Endodermal cell (in vitro differentiated cells): ENCODE measurements at places on chromosomes 3 and 15. TPM values are rescaled to one million over a fixed set of nuclear protein-coding genes. Genes with fewer than 3 reads are reported as not detected.

Gene SI
- not detected in 2 replicates for total RNA-seq

Gene SH3GL3
- total RNA-seq: 3.5 and 4.9 TPM in 2 replicates

Gene CHAC1
- total RNA-seq: 6.8 and 8.0 TPM in 2 replicates

Gene HDGFL3
- 107 to 130 TPM (median 123 TPM) in 3 replicates for total RNA-seq

Gene CCDC174
- total RNA-seq: 20.0 to 28.8 TPM (median 20.1 TPM) in 3 replicates

Gene WDR93
- total RNA-seq: 0.16 and 0.64 TPM in 2 replicates

Gene AP3B2
- 21.5 and 22.4 TPM in 2 replicates for total RNA-seq

Gene CHRNA3
- 2.5 and 3.7 TPM in 2 replicates for total RNA-seq

Gene PLSCR2
- total RNA-seq: 10.0 to 34.6 TPM (median 17.7 TPM) in 3 replicates

Gene PIERCE2
- total RNA-seq: 3.6 and 5.1 TPM in 2 replicates

Gene GADL1
- 0.11 TPM in 1 of 3 replicates, not detected in the others for total RNA-seq

Gene SEMA3B
- 5.9 and 6.5 TPM in 2 replicates for total RNA-seq

Gene PLA2G4E
- not detected in 2 replicates for total RNA-seq

Gene GASK1A
- total RNA-seq: 4.0 and 4.3 TPM in 2 replicates

Gene LRRC15
- 0.11 TPM in 2 replicates for total RNA-seq

Gene GRIP2
- total RNA-seq: 0.82 to 2.0 TPM (median 1.9 TPM) in 3 replicates

Gene FBLN2
- total RNA-seq: 57.2 to 146 TPM (median 136 TPM) in 3 replicates

Gene PTH1R
- 3.7 and 4.8 TPM in 2 replicates for total RNA-seq

Gene PP2D1
- total RNA-seq: not detected in 3 replicates

Gene CHST14
- total RNA-seq: 17.1 to 43.0 TPM (median 42.6 TPM) in 3 replicates

Gene SOX14
- total RNA-seq: 0.11 and 0.13 TPM in 2 replicates

Gene COX17
- total RNA-seq: 44.6 to 73.7 TPM (median 61.3 TPM) in 3 replicates

Gene ACTRT3
- 0.35 to 0.82 TPM (median 0.67 TPM) in 3 replicates for total RNA-seq

Gene MFAP1
- total RNA-seq: 27.8 to 48.5 TPM (median 46.2 TPM) in 3 replicates

Gene GATM
- total RNA-seq: 32.4 and 35.2 TPM in 2 replicates

Gene ULK3
- 28.8 to 33.9 TPM (median 33.9 TPM) in 3 replicates for total RNA-seq

Gene RTP1
- not detected in 3 replicates for total RNA-seq

Gene C2CD4A
- not detected in 3 replicates for total RNA-seq

Gene GP9
- total RNA-seq: not detected in 3 replicates

Gene UBP1
- total RNA-seq: 82.2 and 84.5 TPM in 2 replicates

Gene HRH1
- 0.13 TPM in 1 of 2 replicates, not detected in the other for total RNA-seq

Gene CTXND1
- total RNA-seq: 0.06 TPM in 1 of 3 replicates, not detected in the others

Gene GABPB1
- total RNA-seq: 19.5 to 39.6 TPM (median 32.0 TPM) in 3 replicates

Gene RAB5A
- 74.2 to 85.9 TPM (median 79.5 TPM) in 3 replicates for total RNA-seq

Gene CCDC50
- total RNA-seq: 47.6 to 59.3 TPM (median 48.6 TPM) in 3 replicates

Gene FES
- total RNA-seq: 21.7 and 29.9 TPM in 2 replicates

Gene MAP3K13
- 21.1 to 32.2 TPM (median 30.0 TPM) in 3 replicates for total RNA-seq

Gene SLC51B
- total RNA-seq: not detected in 3 replicates

Gene SLC30A4
- 0.53 and 0.59 TPM in 2 replicates for total RNA-seq

Gene PLIN1
- total RNA-seq: 0.12 to 0.42 TPM (median 0.22 TPM) in 3 replicates

Gene TRPM7
- 36.1 and 42.7 TPM in 2 replicates for total RNA-seq

Gene DUOXA2
- total RNA-seq: not detected in 2 replicates

Gene IQCF5
- not detected in 3 replicates for total RNA-seq

Gene NEIL1
- 17.8 and 20.2 TPM in 2 replicates for total RNA-seq

Gene ITIH1
- 0.78 TPM in 1 of 3 replicates, not detected in the others for total RNA-seq

Gene GNAT1
- 1.2 TPM in 1 of 2 replicates, not detected in the other for total RNA-seq

Gene SLC6A11
- 0.36 and 0.73 TPM in 2 replicates for total RNA-seq

Gene GOLGA8G
- not detected in 3 replicates for total RNA-seq

Gene C3orf85
- total RNA-seq: not detected in 2 replicates

Gene DISP2
- total RNA-seq: 0.04 to 0.05 TPM (median 0.04 TPM) in 3 replicates

Gene GUCA1C
- total RNA-seq: not detected in 2 replicates

Gene ALDH1A3
- 6.5 to 12.0 TPM (median 6.9 TPM) in 3 replicates for total RNA-seq

Gene EPHA6
- 12.2 to 12.8 TPM (median 12.7 TPM) in 3 replicates for total RNA-seq

Gene TMEM158
- 5.5 and 6.8 TPM in 2 replicates for total RNA-seq

Gene POLQ
- total RNA-seq: 6.5 to 18.7 TPM (median 18.6 TPM) in 3 replicates

Gene TUSC7
- total RNA-seq: not detected in 3 replicates

Gene OR5K2
- not detected in 3 replicates for total RNA-seq

Gene MORC1
- total RNA-seq: not detected in 3 replicates

Gene THSD4
- 5.4 and 5.7 TPM in 2 replicates for total RNA-seq

Gene PPARG
- 1.5 to 5.6 TPM (median 4.5 TPM) in 3 replicates for total RNA-seq
